Stimulated activated CD4-positive, alpha-beta T cell treated with anti-CD3 and anti-CD28 coated beads, Interleukin-12 subunit alpha, Interleukin-12 subunit beta, amount 100 ng/mL, for 4 hours (primary cell): ENCODE measurements at places on chromosomes 5 and 9.

DNA sequence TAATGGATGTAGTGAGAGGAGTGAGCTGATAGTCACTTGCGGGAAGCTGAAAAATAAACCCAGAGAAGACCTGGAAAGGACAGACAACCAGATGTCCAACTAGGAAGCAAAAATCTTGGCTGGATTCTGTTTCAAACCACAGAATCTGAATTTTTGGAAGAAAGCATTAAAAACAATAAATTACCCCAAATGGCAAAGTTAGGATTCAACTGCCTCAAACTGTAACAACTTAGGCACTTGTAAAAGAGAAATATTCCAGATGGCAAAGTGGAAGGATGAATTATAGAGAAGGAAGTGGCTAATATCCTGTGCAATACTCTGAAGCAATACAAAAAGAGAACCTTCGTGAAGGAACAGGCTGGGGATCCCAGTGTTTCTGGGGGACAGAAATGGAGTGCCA is 46.8 kb upstream of the SLIT3 start:
- no peak for DNase-seq

DNA sequence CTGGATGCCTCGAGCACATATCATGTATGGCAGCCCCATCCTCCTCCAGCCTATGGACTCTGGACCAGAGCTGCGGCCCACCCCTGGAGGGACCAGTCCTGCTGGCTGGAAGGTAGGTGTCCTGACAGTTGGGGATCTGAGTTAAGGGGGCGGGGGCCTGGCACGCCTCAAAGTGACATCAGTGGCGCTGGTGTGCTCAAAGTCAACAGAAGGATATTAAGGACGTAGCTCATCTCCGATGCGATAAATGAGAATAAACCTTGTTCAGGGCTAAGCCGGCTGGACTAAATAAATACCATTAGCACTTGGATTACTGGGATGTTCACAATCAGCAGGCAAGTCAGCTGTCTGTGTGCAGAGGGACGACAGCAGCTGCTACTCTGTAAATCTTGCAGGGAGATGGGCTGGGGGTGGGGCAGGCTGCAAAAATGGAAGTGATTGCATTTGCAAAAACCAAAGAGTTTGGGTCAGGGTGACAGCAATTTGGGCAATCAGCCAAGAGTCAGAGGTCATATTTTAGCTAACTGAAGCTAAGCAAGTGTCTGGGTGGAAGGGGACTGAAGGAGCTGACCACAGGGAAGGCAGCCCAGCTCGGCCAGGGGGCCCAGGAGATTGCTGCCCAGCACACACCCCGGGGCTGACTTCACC is 80.0 kb upstream of the LRRTM2 start:
- no peak for DNase-seq

DNA sequence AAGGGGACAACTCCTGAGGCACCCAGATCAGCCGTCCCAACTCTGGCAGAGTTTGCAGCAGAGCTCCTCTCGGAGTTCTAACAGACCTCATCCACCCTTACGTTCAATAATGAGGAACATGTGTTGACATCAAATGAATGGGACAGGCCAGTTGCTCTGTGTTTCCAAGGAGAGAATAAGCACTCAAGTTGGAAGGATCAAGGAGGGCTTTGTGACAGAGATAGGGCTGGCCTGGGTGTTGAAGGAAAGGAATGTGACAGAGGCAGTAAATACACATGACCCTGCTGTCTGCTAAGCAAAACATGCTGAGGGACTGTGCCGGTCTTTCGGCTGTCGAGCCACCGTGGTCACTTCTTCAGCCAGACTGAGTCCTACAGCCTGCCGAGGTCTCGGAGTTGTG is 48.2 kb downstream of the GPR107 start:
- DNase-seq = no peak

GRCh38 chr5:167472566-167473108 is 818.8 kb upstream of the WWC1 start:
- DNase-seq = no peak

DNA sequence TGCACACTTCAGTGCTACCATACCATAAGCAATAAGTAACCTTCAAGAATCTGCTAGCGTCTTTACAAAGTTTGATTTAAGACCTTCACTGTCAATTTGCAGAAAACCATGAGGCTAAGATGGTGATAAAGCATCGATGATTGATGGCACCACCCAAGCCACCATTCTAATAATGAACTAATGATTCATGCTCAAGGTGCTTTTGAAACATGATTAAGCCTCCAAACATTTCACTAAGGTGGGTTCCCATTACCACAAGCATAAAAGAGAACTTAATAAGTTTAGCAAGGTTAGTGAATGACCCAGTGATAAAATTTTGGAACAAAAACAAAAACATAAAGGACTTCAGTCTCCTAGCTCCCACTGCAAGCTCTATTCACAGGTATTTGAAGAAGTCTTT is 214.7 kb downstream of the FBXL17 start:
- no peak for DNase-seq

- no peak for DNase-seq
Observed at GRCh38 chr5:73030995-73031394, 75.2 kb downstream of the FCHO2 start.

GRCh38 chr9:127380479-127380878 is 16.5 kb upstream of the SLC2A8 start:
- DNase-seq = no peak

- DNase-seq = peak; percentile 10
Observed at GRCh38 chr5:152505442-152506042, 100.5 kb upstream of the NMUR2 start.

GRCh38 chr5:143008809-143009521 is 238.8 kb downstream of the ARHGAP26 start:
- peak; percentile 47 for DNase-seq

GRCh38 chr5:132364319-132364718 is 5.2 kb upstream of the SLC22A5 start:
- no peak for DNase-seq

DNA sequence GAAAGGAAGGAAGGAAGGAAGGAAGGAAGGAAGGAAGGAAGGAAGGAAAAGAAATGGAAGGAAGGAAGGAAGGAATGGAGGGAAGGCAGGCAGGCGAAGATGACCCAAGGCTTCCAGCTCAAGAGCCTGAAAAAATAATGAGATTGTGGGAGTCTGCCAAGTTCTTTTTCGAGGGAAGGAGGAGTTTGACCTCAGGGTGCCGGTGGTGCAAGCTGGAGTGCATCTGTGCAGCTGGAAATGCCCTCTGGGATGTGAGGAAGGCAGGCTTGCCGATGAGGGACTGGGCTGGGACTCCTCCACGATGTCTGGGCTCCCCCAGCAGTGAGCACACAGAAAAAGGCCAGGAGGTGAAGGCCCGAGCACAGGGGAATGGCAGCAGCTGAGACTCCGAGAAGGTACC is 154.9 kb upstream of the DAPK1 start:
- no peak for DNase-seq
